ENCODE measurements at places on chromosomes 7 and 10. TPM values are rescaled to one million over a fixed set of nuclear protein-coding genes. Genes with fewer than 3 reads are reported as not detected.

Gene HOXA3
- not detected for total RNA-seq

GRCh38 chr7:17774248-17774647, 166.0 kb downstream of the SNX13 start:
- H3K4me1 ChIP-seq: peaks cover 6% of the 10 kb centered on the region
- no peak overlapping the region for H3K4me3 ChIP-seq
- H3K36me3 ChIP-seq: no peaks in the 10 kb centered on the region
- H3K27me3 ChIP-seq: no peaks in the 10 kb centered on the region
- no peak for DNase-seq

DNA sequence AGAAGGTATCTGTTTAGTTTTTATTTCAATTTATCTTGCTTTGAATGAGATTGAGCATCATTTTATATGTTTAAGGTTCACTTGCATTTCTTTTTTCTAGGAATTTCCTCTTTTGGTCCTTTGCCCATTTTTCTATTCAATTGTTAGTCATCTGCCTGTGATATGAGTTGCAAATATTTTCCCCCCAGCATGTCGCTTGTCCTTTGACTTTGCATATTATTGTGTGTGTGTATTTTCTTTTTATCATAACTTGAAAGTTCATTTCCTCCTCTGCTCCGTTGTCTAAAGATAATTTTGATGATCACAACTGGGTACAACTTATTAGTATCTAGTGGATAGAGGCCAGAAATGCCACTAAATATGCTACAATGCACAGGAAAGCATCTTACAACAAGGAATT, 132.7 kb upstream of the MDFIC start:
- DNase-seq: no peak
- H3K4me1 ChIP-seq: peaks cover 12% of the 10 kb centered on the region
- no peaks in the 10 kb centered on the region for H3K36me3 ChIP-seq

Gene SUN3
- not detected for total RNA-seq

Gene CTAGE8
- 1.6 TPM for total RNA-seq

GRCh38 chr10:102153093-102153620, 968 bp downstream of the NOLC1 start:
- no peaks in the 10 kb centered on the region for H3K27me3 ChIP-seq
- H3K27ac ChIP-seq: peak overlapping the region; percentile 99
- no peak for DNase-seq
- peak overlapping the region; percentile 99 for H3K4me3 ChIP-seq
- H3K36me3 ChIP-seq: peaks cover 62% of the 10 kb centered on the region

Gene COL17A1
- not detected for total RNA-seq

Gene ANKRD2
- not detected for total RNA-seq

DNA sequence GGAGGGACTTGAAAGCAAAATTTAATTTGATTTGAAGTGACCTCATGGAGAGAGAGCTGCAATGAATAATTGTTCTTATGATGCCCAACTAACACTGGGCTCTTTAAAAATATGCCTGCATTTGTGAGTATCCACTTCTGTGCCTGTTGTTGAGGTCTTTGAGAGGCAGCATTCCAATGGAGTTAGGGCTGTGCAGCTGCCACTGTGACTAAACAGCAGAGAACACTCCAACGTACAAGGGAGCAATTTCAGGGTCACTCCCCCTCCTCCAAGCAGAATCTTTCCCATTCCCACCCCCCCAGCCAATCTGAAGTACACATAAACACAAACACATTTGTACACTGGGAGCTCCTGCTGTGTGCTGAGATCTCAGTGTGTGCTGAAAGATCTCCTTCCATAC, 28.0 kb upstream of the GSAP start:
- H3K4me1 ChIP-seq: peaks cover 7% of the 10 kb centered on the region
- DNase-seq: no peak
- H3K36me3 ChIP-seq: no peaks in the 10 kb centered on the region
- no peaks in the 10 kb centered on the region for H3K27me3 ChIP-seq

- H3K27ac ChIP-seq: peak within 1 kb of the TSS; percentile 95
- DNase-seq: peak; percentile 81
- peaks cover 57% of the 10 kb centered on the region for H3K4me1 ChIP-seq
- peaks cover 13% of the 10 kb centered on the region for H3K36me3 ChIP-seq
- H3K27me3 ChIP-seq: no peaks in the 10 kb centered on the region
Measured at GRCh38 chr7:832167-832967, at the start of gene SUN1. TSS of gene SUN1 (plus strand) at chr7:832476. CDS start at chr7:832525, 49 bp downstream.

- H3K27me3 ChIP-seq: peaks cover 4% of the 10 kb centered on the region
- DNase-seq: no peak
- H3K4me3 ChIP-seq: no peak overlapping the region
Measured at GRCh38 chr7:135792363-135792668, 43.7 kb upstream of the FAM180A start.

Gene IQUB
- total RNA-seq: not detected

Gene FKBP6
- not detected for total RNA-seq

DNA sequence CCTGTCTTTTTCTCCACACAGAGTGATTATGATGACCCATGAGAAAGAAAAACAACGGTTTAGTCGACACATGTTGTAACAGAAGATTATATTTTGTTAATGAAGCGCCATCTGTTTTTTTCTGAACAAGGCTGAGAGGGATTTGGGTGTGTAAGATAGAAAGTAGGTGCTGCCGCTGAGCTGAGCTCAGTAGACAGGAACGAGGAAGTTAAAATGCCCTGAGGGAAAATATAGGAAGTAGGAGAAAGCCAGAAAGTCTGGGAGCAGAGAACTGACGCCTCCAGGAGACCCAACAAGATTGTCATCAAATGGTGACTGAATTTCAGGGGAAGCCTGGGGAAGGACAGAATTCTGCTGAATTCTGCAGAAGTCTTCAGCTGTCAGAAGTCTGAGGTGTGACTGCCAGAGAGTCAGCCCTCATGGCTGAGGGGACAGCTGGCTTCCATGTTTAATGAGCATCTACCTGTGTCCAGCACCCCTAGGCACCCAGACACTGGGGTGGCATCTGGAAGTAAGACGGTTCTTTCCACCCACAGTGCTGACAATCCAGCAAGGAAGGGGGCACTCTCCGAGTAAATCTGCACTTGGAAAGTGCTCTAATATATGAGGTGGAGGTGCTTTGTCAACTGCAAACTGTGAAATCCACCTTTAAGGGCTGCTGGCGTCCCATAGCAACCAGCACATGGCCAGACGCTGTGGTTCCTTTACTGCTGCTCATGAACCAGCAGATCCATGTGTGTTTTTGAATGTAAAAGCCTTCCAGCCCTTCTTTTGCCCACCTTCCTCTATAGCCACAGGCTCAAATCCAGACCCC, 12.5 kb upstream of the TSPAN15 start:
- peaks cover 15% of the 10 kb centered on the region for H3K27me3 ChIP-seq
- peaks cover 1% of the 10 kb centered on the region for H3K4me1 ChIP-seq
- H3K4me3 ChIP-seq: no peak overlapping the region
- H3K27ac ChIP-seq: no peak overlapping the region

DNA sequence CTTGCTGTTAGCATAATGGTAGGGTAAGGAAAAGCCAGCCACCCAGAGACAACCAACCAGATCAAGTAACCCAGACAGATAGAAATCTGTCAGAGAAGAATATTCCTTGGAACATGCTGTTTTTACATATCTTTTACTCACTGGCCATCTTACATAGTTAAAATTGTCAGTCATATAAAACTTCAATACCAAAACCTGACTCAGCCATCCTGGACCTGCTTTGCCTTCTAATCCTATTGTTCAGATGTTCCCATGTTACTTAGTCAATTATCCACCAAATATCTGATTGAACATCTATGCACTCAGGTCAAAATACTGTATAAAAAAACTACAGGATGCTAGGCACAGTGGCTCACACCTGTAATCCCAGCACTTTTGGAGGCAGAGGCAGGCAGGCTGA, 466.5 kb upstream of the NRP1 start:
- no peak for DNase-seq
- no peaks in the 10 kb centered on the region for H3K36me3 ChIP-seq
- no peaks in the 10 kb centered on the region for H3K4me1 ChIP-seq
- no peaks in the 10 kb centered on the region for H3K27me3 ChIP-seq
- H3K4me3 ChIP-seq: no peak overlapping the region
- H3K27ac ChIP-seq: no peak overlapping the region

DNA sequence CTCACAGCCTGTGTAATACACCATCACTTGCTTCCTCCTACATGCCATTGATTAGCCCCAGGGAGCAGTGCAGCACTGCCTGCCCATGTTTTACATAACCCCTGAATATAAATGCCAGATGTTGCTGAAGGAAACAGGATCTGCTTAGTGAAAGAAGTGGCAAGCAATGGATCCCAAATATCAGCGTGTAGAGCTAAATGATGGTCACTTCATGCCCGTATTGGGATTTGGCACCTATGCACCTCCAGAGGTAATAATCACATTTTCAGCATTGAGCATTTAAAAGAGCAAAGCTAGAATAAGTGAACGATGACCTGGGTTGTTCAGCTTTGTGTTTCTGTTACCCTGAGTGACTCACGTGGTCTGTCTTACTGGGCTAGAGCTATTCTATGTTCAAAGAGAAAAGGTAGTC, at the start of gene AKR1C4:
Gene AKR1C4, plus strand, starts transcription at position 136 of the 412 bp plus-strand sequence. Its CDS starts 31 bp downstream, at position 167.
- H3K36me3 ChIP-seq: no peaks in the 10 kb centered on the region
- H3K4me3 ChIP-seq: no peak within 1 kb of the TSS
- DNase-seq: no peak
- peaks cover 7% of the 10 kb centered on the region for H3K27me3 ChIP-seq

DNA sequence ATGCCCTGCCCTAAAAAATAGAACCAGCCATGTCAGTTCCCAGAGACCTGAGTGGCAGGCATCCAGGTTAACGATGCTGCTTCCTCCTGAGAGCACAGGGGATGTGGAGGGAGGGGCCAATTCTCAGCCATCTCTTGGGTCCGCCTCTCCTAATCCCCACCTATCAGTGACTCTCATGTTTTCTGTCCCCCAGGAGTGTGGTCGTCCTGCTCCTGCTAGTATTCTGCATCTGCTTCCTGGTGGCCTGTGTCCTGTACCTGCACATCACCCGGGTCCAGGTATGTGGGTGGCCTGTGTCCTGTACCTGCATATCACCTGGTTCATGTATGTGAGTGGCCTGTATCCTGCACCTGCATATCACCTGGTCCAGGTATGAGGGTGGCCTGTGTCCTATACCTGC, 105.3 kb downstream of the ADCY1 start:
- no peak overlapping the region for H3K4me3 ChIP-seq
- DNase-seq: no peak
- no peaks in the 10 kb centered on the region for H3K36me3 ChIP-seq
- no peaks in the 10 kb centered on the region for H3K4me1 ChIP-seq
- H3K27ac ChIP-seq: no peak overlapping the region

- no peaks in the 10 kb centered on the region for H3K27me3 ChIP-seq
- H3K4me3 ChIP-seq: no peak overlapping the region
- H3K4me1 ChIP-seq: peaks cover 21% of the 10 kb centered on the region
- peaks cover 1% of the 10 kb centered on the region for H3K36me3 ChIP-seq
Measured at GRCh38 chr10:93463723-93464476, 18.2 kb downstream of the MYOF start.

Gene GRM3
- total RNA-seq: not detected

DNA sequence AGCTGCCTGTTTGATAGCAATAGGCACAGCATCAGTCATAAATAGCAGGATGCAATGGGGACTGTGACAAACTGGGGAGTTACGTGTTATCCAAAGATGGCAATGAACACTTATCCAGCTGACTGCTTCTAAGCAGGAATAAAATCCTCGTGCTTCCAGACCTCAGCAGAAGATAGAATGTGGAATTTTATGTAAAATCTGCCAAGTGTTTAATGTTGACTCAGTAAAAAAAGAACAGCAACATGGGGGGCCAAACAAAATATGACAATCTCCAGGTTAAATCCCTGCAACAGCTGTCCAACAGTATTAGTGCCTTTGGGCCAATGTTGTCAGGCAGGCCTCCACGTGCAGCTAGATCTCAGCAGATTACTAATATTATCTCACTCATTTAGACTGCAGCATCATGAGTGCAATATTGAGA, 127.3 kb downstream of the SEMA3C start:
- no peak overlapping the region for H3K27ac ChIP-seq
- no peak for DNase-seq
- H3K4me3 ChIP-seq: no peak overlapping the region

- no peak for DNase-seq
- peaks cover 11% of the 10 kb centered on the region for H3K36me3 ChIP-seq
- no peak overlapping the region for H3K27ac ChIP-seq
Measured at GRCh38 chr10:132611986-132612385, 74.4 kb downstream of the INPP5A start.

Gene SLC18A2
- total RNA-seq: not detected

- no peak overlapping the region for H3K4me3 ChIP-seq
- H3K4me1 ChIP-seq: peaks cover 6% of the 10 kb centered on the region
- no peak for DNase-seq
- H3K27ac ChIP-seq: no peak overlapping the region
Measured at GRCh38 chr10:101308051-101308450, 45.9 kb upstream of the BTRC start.

DNA sequence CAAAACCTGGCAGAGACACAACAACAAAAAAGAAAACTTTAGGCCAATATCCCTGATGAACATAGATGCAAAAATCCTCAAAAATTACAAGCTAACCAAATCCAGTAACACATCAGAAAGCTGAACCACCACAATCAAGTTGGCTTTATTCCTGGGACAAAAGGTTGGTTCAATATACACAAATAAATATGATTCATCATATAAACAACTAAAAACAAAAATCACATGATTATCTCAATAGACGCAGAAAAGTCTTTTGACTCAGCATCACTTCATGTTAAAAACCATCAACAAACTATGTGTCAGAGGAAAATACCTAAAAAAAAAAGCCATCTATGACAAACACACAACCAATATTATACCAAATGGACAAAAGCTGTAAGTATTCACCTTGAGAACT, 283.5 kb downstream of the THSD7A start:
- H3K36me3 ChIP-seq: no peaks in the 10 kb centered on the region
- no peak overlapping the region for H3K4me3 ChIP-seq
- no peak overlapping the region for H3K27ac ChIP-seq
- no peaks in the 10 kb centered on the region for H3K4me1 ChIP-seq

Gene CACNB2
- total RNA-seq: not detected

Gene JAZF1
- total RNA-seq: 5.2 TPM

- no peaks in the 10 kb centered on the region for H3K36me3 ChIP-seq
- no peak overlapping the region for H3K27ac ChIP-seq
- no peak for DNase-seq
- H3K4me1 ChIP-seq: no peaks in the 10 kb centered on the region
Measured at GRCh38 chr10:60757420-60757895, 20.8 kb upstream of the CDK1 start.

DNA sequence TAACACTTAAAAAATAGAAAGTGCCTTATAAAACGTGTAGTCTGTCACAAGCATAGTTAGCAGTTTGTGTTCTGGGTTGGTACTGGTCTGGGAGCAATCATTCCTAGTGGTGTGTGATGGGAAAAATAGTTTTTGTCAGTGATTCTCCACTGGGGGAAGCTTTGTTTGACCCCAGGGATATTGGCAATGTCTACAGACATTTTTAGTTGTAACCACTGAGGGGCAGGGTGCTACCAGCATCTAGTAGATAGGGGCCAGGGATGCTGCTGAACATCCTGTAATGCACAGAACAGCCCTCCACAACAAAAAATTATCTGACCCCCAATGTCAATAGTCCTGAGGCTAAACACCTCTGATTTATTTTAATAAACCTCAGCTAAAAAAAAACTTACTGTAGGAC, 51.6 kb upstream of the CREB5 start:
- DNase-seq: no peak
- no peaks in the 10 kb centered on the region for H3K4me1 ChIP-seq
- no peak overlapping the region for H3K27ac ChIP-seq
- H3K27me3 ChIP-seq: peaks cover 9% of the 10 kb centered on the region
- H3K36me3 ChIP-seq: no peaks in the 10 kb centered on the region
- no peak overlapping the region for H3K4me3 ChIP-seq
